Peyer's patch (tissue), 4 donors: ENCODE measurements at places on chromosomes 7 and 10. TPM values are rescaled to one million over a fixed set of nuclear protein-coding genes. Genes with fewer than 3 reads are reported as not detected.

DNA sequence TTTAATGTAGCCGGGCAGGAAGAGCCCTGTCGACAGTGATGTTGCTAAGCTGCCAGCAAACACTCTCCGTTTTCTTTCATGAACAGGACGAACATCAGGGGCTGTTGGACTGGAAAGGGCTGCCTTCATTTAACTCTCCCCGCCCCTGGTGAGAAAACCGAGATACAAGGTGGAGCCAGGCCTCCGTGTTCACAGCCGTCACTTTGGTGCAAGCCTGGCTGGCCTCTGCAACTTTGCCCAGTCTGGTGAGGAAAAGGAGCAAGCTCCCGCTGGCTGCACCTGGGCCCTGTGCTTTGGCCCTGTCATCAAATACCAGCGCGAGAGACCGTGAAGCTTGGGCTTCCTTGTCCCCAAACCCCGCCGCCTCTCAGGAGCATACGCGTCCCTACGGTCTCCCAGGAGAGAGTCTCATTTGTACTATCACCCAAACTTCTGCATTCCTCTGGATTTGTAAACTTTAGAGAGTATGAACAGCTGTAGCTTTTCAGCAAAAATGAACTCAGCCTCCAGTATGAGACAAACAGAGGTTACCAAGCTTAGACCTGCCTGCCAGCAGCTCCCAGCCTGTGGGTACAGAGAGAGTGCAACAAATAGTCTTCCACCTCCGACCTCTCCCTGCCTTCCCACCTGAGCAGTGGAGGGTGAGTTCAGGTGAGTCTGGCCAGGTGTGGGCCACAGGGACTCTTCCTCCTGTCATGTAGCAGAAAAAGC, 445.3 kb upstream of the MGMT start:
- no peak for DNase-seq

GRCh38 chr10:62856021-62856420, 39.9 kb upstream of the EGR2 start:
- DNase-seq, result no peak

DNA sequence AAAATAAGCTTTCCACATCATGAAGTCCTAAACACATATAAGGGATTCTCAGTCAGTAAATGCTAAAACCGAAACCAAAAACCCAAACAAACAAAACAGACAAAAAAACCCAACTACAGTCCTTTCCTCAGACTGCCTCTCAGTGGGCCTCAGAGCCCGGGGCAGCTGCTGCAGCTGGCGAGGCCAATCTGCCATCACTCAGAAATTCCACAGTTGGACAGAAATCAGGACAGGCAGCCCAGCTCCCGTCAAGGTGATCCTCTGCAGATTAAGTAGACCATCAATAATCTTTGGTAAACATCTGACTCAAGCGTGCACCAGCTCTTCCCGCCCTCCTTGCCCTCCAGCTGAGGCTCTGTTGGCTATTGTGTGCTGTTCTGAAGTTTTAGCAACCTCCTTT, 142.2 kb downstream of the ATXN7L1 start:
- no peak for DNase-seq

- peak; percentile 77 for DNase-seq
Measured at GRCh38 chr10:62632071-62632809, 172.3 kb upstream of the ADO start.

- DNase-seq, result no peak
Measured at GRCh38 chr10:33921970-33922605, 587.6 kb upstream of the NRP1 start.

GRCh38 chr7:51217804-51218203, 98.8 kb downstream of the COBL start:
- no peak for DNase-seq

NEBL gene
- total RNA-seq, result 9.8 TPM
